Activated naive CD8-positive, alpha-beta T cell treated with anti-CD3 and anti-CD28 coated beads, Interleukin-2, amount 50 U/mL, for 24 hours (primary cell): ENCODE measurements at places on chromosomes 5 and 9.

- DNase-seq = no peak
These were observed 20.6 kb downstream of the TCERG1 start for GRCh38 chr5:146467760-146468159.

- DNase-seq = no peak
These were observed 44.7 kb upstream of the SLC30A5 start for GRCh38 chr5:69049151-69049550.

- DNase-seq = peak; percentile 5
These were observed 29.3 kb downstream of the SLC1A1 start for GRCh38 chr9:4519604-4520003.

GRCh38 chr5:130045334-130045733, 141.1 kb downstream of the CHSY3 start:
- DNase-seq = no peak

DNA sequence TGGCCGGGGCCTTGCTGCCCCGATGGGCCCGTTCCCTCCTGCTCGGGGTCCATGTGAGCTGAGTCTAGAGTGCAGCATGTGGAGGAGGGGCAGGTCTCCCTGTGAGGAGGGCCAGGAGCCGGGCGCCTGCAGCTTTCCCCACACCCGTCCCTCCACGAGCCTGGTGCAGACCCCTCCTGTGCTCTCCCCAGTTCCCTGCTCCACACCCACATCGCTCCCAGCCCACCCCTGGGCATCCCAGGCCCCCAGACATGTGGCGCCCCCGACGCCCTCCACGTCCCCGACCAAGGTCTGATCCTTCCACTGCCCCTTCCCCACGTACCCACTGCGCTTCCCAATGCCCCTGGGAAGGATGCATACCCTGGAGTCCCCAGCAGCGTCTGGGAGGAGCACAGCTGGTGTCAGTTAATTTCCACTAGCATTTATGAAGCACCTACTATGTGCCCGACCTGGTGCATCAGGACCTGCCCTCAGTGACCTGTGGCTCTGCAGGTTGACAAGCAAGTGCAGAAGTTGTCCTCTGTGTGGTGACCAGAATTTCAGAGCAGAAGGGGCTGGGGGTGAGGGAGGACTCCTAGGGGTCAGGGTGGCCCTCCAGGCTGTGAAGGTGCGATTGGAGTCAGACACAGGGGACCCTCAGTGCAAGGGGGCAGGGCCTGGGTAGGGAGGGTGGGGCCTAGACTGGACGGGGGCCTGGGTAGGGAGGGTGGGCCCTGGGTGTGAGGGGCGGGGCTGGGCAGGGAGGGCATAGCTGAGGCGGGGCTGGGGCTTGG, 10.8 kb upstream of the SLC6A18 start:
- no peak for DNase-seq

DNA sequence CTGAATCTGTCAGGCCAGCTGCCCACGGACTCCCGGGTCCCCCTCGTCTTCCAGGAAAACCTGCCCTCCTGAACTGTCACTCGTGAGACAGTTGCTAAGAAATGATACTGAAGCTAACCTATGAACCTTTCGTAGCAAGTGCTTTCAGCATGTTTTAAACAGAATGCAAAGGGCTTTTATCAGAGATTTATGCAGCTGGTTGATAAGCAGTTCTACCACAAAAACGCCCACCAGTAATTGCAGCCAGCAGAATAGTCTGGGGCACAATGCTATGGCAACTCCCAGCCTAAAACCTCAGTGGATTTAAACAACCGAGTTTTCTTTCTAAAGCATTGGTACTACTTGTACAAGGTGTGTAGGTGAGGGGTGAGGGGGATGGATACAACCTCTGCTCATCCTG, 97.5 kb downstream of the IRX2 start:
- no peak for DNase-seq

DNA sequence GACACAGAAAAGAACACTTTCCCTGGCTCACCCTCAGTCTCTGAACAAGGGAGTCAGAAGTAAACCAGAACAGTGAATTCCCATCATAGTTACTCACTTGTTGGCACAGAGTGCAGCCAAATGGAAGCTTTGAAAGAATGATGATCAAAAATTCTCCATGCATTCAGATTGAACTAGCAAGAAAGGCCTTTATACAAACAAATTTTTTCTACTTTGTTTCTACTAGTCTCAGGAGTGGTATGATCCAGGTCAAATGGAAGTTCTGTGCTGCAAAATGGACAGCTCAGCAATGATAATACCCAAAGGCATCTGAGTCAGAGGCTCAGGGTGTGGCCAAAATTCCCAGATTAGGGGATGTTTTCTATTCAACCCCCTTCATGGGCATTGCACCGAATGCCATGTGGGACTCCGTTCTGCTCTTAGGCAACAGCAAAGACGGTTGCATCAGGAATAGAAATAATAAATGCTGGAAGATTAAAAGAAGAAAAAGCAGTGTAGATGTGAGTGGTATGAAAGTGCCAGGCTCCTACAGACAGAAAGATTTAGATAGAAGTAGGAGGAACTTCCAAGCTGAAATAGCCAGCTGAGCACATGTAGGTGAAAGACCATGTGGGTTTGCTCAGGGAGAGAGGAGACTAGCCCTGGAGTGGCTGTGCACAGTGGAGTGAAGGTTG, 24.0 kb upstream of the ASPN start:
- DNase-seq = no peak

GRCh38 chr9:99335280-99335679, 113.2 kb downstream of the SEC61B start:
- DNase-seq = no peak

- peak; percentile 64 for DNase-seq
These were observed 599 bp downstream of the MLLT3 start for GRCh38 chr9:20621471-20622329.

DNA sequence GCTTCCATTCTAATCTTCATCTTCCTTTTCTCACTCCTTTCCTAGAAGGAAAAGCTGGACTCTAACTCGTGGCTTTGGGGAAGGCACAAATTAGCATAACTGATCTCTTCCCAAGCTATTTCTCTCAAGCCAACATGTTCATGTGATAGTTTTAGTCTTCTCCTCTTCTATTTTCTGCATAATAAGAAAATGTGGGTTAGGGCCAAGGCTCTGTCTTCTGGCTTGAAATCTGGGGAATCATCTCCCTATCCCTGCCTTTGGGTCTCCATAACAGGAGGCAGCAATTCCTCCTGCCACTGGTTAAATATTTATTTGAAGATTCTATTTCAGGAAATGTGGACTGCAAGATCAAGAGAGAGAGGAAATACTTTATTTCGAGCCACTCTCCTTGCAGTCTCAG, 1669.6 kb downstream of the MAT2B start:
- DNase-seq = no peak

GRCh38 chr5:137581776-137582175, 82.7 kb upstream of the SPOCK1 start:
- DNase-seq = no peak

GRCh38 chr5:41143131-41143901, 70.0 kb downstream of the C6 start:
- DNase-seq = no peak

DNA sequence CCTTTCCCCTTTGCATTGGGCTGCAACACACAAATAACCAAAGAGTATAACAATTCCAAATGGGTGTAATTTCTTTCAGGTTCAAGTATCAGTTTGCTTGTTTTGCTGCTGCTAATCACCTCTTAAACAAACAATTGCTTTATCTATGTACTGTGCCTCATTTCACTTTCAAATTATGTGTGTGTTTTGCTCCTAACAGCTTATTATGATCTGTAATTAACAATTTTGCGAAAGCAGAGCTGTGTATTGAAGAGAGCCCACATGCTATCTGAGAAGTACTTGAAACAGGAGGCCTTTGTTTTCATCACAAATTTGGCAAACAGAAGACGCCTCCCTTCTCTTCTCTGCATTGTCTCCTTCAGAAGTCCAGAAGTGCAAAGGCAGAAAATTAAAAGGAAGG, 312.0 kb downstream of the TLE1 start:
- no peak for DNase-seq

DNA sequence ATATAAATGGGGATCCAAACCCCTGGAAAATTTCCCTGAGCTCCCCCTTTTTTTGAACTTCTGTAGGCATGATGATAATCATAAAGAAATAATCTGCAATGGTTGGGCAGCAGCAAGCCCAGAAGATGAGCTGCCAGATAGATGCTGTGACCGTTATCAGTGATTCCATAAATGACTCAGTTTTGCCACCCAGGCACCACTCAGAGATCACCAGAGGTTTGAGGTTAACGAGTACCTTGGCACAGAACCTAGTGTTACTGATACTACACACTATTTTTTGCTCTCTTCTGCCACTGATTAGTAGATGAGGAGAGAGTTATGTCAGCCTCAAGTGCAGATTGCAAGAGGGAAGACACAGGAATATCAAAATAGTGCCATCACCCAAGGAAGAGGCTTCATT, 199.3 kb upstream of the PTGER4 start:
- peak; percentile 50 for DNase-seq

- no peak for DNase-seq
These were observed 188.2 kb downstream of the TRIO start for GRCh38 chr5:14331386-14331781.

- DNase-seq = no peak
These were observed 8.7 kb upstream of the ENG start for GRCh38 chr9:127863191-127863621.

DNA sequence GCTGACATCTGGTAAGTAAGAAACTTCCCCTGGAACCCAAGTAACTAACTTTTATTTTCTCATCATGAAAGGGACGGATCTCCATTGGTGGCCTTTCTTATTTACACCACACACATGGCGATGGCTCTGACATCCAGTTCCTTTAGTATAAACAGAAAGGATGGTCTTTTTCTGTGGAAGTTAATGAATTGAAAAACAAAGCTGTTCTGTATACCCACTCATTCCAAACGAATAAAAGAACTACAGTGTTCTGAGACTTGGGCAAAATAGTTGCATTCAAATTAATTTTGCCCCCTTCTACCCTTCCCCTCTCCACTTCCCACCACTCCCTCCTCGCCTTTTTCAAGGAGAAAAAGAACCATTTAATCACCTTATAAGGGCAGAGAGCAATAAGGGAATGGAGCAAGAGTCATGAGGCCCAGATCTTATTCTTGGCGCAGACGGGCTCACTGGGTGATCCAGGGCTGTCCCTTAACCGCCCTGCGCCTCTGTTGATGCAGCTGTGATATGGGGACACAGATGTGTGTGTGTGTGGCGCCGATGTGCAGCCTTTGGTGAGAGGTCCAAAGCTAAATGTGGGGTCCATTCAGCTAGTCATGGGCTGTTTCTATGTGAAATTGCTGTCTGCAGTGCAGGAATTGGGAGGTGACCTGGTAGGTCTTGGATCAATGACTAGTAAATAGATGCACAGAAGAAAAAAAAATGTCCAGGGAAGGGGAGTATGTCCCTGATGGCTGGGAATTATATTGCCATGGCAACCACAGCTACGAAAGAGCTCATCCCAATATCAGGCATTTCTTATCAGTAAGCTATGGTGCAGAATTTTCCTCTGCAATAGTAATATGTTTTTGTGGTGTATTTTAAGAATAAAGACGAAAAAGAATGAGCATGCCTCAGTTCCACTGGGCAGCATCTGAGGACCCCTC, 141.5 kb upstream of the ERCC6L2 start:
- DNase-seq = no peak

DNA sequence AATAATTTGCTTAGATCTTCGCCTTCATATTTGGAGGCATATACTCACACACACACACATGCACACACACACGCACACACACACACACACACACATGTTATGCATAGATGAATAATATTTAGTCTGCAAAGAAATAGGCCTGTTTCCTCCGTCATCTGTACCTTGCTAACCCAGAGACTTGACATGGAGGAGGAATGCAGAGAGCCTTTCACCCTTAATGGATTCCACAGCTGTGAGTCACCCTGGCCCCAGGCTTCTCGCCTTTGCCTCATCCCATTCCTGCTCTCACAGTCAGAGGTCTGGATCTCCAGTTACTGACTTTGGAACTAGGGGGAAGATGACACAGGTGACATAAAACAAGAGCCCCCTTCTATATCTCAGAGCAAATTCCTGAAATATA, 29.7 kb downstream of the ZNF462 start:
- no peak for DNase-seq

DNA sequence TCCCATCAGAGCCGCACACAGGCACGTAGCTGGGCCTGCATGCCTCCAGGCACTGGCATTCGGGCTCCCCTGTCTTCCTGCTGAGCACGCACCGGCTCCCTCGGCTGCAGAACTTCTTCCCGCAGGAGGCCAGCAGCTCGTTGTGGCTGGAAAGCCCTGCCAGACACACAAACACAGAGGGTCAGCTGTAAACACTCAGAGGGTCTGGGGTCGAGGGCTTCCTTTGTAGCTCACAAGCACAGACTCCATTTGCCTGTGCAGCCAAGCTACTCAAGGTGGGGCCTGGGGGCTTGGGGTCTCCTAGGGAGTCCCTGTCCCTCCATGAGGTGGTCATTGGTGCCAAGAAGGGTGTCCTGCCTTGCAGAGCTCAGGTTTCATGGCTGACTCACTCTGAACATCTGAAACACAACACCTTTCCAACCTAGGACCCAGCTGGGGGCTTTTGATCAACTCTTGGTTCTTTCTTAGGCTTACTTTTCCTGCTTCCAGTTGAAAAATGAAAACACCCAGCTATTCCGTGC, 211.4 kb downstream of the FSTL4 start:
- DNase-seq = no peak

DNA sequence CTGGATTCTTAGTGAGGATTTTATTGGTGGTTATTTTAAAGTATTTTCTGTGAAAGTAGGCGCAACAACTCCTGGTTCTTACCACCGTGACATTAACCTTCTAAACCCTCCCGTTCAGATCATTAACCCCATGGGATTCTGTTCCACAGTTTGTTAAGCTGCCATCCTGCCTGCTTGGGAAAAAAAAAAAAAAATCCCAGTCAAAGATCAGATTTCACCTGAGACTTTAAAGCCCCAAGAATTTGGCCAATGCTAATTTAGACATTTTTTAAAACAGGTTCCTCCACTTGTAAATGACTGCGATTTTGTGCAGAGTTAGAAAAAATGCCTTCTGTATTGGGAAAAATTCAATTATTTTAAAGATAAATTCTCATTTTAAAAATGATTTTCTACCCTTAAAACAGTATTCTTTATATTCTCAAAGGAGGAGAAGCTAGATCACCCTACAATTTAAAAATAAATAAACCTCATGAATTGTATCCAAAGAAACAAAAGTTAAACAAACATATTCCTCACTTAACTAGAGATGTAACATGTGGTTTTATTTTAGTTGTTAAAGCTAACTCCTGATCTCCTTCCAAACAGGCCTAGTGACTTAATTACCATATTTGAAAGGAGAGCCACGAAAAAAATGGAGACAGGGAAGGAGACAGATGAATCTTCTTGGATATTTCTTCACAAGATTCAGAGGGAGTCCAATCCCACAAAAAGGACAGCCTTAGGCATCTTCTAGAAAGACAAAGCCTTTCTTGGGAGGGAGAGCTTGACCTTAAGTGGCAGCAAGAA, 93.1 kb upstream of the IFNK start:
- DNase-seq = no peak

DNA sequence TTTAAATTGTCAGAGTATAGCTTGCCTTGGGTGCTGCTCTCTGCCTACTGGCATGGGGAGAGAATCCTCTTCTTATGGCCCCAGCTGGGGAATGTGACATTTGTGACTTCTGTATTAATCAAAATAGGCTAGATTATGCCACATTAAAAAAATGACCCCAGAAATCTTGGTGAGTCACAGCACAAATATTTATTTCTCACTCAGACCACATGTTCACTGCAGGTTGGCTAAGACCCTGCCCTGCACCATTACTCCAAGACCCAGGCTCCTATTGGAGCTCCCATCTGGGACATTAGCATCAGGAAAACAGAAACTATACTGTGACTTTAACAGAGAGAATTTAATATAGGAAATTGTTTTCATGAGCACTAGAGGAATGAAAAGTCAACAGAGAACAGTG, 16.6 kb upstream of the WHRN start:
- DNase-seq = no peak
